ENCODE measurements at places on chromosomes 7 and 10.

DNA sequence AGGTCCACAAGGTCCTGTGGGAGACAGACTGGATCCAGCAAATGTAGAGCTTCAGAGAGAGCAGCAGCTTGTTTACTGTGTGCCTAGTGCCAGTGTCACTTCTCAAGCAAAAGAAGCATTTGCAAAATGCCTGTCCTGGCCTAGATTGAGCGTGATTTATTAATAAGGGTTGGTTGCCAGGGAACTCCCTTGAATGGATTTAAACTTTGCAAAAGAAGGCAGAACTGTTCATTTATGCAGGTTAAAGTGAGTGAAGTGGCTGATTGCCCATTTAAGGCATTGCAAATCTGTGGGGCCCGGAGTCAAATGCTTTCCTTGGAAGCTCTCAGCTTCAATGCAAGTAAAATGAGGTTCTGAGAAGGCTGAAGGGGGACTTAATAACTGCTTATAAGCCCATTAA is 71.3 kb downstream of the CDHR3 start:
- no peak for DNase-seq

GRCh38 chr7:24824896-24825295 is 67.6 kb upstream of the GSDME start:
- DNase-seq, result no peak

GRCh38 chr10:97724341-97724941 is 10.9 kb downstream of the MARVELD1 start:
- no peak for DNase-seq

GRCh38 chr7:78499283-78499682 is 700.7 kb downstream of the PHTF2 start:
- DNase-seq, result no peak

DNA sequence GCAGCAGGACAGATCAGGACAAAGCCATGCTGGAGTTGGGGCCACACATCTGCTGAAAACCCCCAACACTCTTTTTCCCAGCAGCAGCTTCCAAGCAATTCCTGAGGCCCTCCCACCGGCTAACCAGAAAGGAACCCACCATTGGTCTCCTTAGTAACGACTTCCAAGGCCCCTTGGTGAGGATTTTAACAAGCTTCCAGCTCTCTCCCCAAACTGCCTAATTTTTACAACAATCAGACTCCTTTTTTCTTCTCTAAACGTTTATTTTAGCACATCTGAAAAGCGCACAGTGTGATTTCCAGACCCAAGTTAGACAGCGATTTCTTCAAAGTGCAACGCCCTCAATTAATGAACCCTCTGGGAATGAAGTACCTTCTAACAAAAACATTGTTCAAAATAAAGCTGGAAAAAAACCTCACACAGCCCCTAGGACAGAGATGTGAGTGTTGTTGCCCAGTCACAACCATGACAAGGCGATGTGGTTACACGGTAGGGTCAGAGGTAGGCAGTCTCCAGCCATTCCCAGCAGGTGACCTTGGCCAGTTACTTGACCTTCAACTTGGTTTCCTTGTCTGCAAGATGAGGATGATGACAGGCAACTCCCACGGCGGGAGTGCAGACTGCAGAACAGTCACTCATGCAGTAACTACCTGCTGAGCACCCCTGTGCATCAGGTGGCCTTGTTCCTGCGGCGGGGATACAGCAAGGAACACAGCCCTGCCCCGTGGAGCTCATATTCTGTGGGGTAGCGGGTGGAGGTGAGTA is 82.3 kb downstream of the SLIT1 start:
- no peak for DNase-seq

All from activated naive CD4-positive, alpha-beta T cell treated with anti-CD3 and anti-CD28 coated beads, Interleukin-2, amount 10 ng/mL, durations not matched to agents 7 days and 5 days (primary cell).